Glutamatergic neuron (in vitro differentiated cells): ENCODE measurements at places on chromosomes 5 and 9. TPM values are rescaled to one million over a fixed set of nuclear protein-coding genes. Genes with fewer than 3 reads are reported as not detected.

- H3K4me1 ChIP-seq: no peaks in the 10 kb centered on the region
- H3K27me3 ChIP-seq: peaks cover 2% of the 10 kb centered on the region
- no peaks in the 10 kb centered on the region for H3K36me3 ChIP-seq
Measured at GRCh38 chr9:109883623-109884022, 103.6 kb downstream of the PALM2AKAP2 start.

DNA sequence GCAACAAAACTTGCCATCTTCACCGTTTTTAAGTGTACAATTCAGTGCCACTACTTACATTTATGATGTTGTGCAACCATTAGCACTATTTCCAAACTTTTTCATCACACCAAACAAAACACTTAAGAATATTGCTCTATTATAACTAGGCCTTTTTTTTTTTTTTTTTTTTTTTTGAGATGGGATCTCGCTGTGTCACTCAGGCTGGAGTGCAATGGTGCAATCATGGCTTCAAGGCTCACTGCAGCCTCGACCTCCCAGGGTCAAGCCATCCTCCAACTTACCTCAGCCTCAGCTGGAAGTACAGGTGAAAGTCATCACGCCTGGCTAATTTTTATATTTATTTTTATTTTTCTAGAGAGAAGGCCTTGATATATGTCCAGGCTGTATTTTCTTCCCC is 22.3 kb upstream of the LMNB1 start:
- H3K4me3 ChIP-seq: no peak overlapping the region
- no peak for DNase-seq
- H3K36me3 ChIP-seq: no peaks in the 10 kb centered on the region
- H3K27ac ChIP-seq: no peak overlapping the region

DNA sequence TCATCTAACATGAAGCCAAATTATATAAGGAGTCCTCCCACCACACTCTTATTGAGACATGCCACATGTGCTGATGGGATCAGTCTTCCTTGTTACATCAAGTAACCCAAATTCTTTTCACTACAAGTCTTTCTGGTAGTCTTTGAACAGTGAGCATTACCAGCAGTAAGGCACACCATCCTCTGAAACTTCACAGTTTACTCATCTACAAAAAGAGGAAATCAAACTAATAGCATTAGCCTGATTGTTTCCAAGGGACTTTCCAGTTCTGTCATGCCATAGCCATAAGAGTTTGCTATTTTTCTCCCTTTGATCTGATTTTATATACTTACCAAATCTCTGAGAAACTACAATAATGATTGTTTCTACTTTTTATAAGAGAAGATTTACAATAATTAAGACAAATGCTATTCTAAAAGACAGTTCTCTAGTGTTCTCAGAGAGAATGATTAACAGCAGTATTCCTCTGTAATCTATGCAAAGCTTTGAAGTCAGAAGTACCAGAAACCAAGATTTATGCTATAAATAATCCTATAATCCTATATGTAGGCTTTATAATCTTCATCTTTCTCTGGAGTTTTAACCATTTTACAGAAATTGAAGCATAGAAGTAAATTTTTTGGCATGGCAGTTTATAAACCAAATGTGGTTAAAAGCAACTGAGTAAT is 166.2 kb upstream of the ACO1 start:
- DNase-seq: no peak
- H3K27ac ChIP-seq: no peak overlapping the region
- H3K27me3 ChIP-seq: peaks cover 1% of the 10 kb centered on the region
- H3K36me3 ChIP-seq: peaks cover 5% of the 10 kb centered on the region
- peaks cover 8% of the 10 kb centered on the region for H3K4me1 ChIP-seq
- H3K4me3 ChIP-seq: no peak overlapping the region

DNA sequence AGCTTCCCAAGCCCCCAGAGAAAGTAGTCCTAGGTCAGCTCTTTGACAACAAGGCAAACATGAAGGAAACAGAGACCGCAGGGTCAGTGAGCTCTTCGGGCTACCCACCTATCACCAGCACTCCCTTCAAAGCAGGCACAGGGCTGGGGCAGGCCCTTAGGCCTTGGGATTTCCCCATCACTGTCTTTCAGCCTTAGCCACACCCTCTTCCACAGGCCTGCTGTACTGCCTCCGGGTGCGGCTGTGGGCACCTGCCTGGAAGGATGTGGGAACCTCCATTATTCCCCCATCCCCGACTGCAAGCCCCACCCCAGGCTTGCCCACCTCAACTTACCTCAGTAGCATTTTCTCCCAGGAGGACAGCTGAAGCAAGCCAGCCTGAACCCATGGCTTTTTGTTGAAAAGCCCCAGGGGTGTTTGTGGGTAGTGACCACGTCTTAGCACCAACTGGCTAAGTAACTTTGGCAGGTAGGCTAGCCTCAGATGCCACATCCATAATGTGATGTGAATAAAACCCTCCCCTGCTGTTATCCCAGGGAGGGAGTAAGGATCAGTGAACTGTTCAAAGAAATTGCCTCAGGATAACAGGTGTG is 100.2 kb downstream of the PIK3R1 start:
- H3K27ac ChIP-seq: no peak overlapping the region
- H3K4me1 ChIP-seq: no peaks in the 10 kb centered on the region
- no peaks in the 10 kb centered on the region for H3K27me3 ChIP-seq
- no peak overlapping the region for H3K4me3 ChIP-seq

GRCh38 chr5:82129723-82130285 is 148.3 kb downstream of the RPS23 start:
- peaks cover 32% of the 10 kb centered on the region for H3K36me3 ChIP-seq
- H3K27me3 ChIP-seq: peaks cover 2% of the 10 kb centered on the region
- peak overlapping the region; percentile 33 for H3K27ac ChIP-seq
- peak; percentile 23 for DNase-seq
- H3K4me1 ChIP-seq: peaks cover 2% of the 10 kb centered on the region

DNA sequence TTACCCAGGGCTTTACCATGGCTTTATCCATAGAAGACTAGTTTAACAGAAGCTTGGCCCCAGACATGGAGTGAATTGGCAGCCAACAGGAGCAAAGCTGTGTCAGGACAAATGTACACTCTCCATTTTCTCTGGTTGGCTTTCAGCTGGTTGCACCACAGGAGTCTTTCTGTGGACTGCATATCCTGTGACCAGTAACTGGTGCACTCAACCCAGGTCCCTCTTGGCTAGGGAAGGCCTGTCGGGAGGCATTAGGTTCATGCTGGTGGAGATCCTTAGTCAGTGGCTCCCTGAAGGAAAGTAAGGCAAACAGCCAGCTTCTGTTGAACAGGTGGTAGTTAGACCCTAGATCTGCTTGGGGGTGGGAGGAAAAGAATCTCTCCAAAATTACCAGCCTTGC is 146.9 kb upstream of the TLX3 start:
- DNase-seq: no peak
- H3K4me3 ChIP-seq: no peak overlapping the region
- no peaks in the 10 kb centered on the region for H3K36me3 ChIP-seq
- no peaks in the 10 kb centered on the region for H3K27me3 ChIP-seq

DNA sequence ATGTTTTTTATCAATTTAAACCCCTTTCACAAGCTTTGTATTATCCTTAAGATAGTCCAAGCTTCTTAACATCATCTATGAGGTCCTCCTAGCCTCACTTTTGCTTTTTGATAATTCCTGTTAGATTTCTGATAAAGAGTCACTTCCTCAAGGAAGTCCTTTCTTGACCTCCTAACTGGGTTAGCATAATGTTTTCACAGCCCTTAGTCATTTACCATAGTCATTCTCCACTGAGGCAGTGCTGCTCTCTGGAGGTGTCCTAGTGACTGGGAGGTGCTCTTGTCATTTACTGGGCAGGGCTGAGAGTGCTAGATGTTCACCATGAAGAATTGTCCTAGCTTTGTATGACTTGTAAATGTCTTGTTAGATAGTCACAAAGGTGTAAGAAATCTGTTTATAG is 26.4 kb downstream of the TNPO1 start:
- H3K4me1 ChIP-seq: peaks cover 29% of the 10 kb centered on the region
- H3K36me3 ChIP-seq: no peaks in the 10 kb centered on the region
- no peak overlapping the region for H3K27ac ChIP-seq
- H3K4me3 ChIP-seq: peak overlapping the region; percentile 10

DNA sequence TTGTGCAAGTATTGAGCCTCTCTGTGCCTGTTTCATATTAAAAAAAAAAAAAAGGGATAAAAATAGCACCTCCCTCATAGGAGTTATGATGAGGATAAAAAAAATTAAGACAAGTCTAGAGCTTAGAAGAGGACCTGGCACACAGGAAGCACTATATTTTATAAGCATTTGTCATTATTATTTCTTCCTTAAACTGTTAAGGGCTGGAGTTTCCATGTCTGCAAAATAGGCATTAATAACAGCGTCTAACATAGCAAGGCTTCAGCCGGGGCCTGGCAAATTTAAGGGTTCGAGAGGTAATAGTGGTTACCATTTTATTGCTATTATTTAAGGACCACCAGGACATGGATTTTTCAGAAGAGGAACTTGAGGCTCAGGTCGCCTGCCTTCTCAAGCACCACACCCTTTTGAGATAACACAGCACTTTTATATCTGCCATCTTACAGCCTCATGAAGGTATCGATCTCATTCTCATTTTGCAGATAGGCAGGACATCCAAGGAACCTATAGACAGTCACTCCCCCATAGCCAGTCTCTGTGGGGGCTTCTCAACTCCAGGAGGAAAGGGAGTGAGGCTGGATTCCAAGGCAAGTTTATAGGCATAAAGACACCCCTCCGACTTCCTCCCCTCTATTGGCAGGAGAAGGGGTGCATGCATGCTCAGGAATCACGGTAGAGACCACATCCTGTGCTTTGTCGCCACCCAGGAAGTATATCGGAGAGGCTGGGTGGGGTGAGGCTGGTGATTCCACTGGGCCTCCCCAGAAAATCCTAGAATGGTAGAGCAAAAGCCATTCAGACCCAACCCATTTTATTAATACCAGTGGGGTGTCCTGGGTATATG is 2.4 kb downstream of the ANXA6 start:
- H3K4me3 ChIP-seq: peak overlapping the region; percentile 95
- H3K4me1 ChIP-seq: peaks cover 42% of the 10 kb centered on the region
- H3K27ac ChIP-seq: no peak overlapping the region
- H3K27me3 ChIP-seq: peaks cover 2% of the 10 kb centered on the region
- no peak for DNase-seq

- no peak overlapping the region for H3K27ac ChIP-seq
- no peaks in the 10 kb centered on the region for H3K36me3 ChIP-seq
- no peak for DNase-seq
- H3K4me1 ChIP-seq: peaks cover 6% of the 10 kb centered on the region
Measured at GRCh38 chr5:98109561-98110006, 663.9 kb upstream of the RGMB start.

DNA sequence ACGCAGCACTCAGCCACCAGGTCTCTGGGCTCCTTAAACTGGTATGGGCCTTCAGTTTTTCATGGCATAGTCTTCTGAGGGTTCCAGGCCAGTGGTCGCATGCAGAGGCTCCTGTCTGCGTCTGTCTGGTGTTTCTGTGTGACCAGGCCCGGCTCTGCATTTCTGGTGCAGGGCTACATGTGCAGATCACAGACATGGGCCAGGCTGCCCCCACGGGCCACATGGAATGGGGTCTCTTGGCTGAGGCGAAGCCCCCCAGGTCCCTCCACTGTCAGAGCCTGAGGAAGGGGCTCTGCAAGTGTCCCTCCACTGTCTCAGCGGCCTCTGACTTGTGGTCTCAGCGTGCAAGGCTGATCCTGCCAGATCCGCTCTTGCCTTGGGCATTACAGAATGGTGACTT is 15.6 kb upstream of the CARD19 start:
- no peak overlapping the region for H3K4me3 ChIP-seq
- no peak overlapping the region for H3K27ac ChIP-seq
- H3K36me3 ChIP-seq: no peaks in the 10 kb centered on the region
- peaks cover 5% of the 10 kb centered on the region for H3K27me3 ChIP-seq

DNA sequence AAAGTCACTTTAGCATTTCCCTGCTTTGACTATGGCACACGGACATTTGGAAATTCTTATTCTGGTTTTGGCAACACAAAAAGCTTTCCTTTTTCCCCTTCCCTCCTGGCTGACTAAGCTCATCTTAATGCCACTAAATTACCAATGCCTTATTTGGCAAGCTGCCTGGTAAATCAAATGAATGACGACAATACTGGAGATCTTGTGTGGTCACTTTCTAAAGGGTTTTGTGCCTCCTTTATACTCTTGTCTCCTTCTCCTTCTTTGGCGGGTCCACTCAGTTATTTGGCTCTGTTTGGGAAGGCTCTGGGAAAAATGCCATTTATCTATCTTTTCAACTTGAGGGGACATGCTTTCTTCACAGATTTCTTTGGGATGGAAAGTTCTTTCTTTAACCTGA is 34.9 kb downstream of the SH3GL2 start:
- peaks cover 13% of the 10 kb centered on the region for H3K4me1 ChIP-seq
- H3K27ac ChIP-seq: no peak overlapping the region

- H3K4me1 ChIP-seq: peaks cover 5% of the 10 kb centered on the region
- H3K27me3 ChIP-seq: no peaks in the 10 kb centered on the region
- H3K4me3 ChIP-seq: no peak overlapping the region
- no peaks in the 10 kb centered on the region for H3K36me3 ChIP-seq
- no peak for DNase-seq
Measured at GRCh38 chr5:89542736-89543135, 659.8 kb upstream of the MEF2C start.

GRCh38 chr5:36897616-36898015 is 21.0 kb downstream of the NIPBL start:
- peaks cover 4% of the 10 kb centered on the region for H3K4me1 ChIP-seq
- H3K27me3 ChIP-seq: peaks cover 5% of the 10 kb centered on the region
- no peak for DNase-seq
- peak overlapping the region; percentile 28 for H3K27ac ChIP-seq

GRCh38 chr5:39843767-39844166 is 419.0 kb upstream of the DAB2 start:
- H3K27me3 ChIP-seq: peaks cover 1% of the 10 kb centered on the region
- H3K27ac ChIP-seq: no peak overlapping the region
- no peak for DNase-seq
- no peak overlapping the region for H3K4me3 ChIP-seq
- no peaks in the 10 kb centered on the region for H3K4me1 ChIP-seq
- no peaks in the 10 kb centered on the region for H3K36me3 ChIP-seq

DNA sequence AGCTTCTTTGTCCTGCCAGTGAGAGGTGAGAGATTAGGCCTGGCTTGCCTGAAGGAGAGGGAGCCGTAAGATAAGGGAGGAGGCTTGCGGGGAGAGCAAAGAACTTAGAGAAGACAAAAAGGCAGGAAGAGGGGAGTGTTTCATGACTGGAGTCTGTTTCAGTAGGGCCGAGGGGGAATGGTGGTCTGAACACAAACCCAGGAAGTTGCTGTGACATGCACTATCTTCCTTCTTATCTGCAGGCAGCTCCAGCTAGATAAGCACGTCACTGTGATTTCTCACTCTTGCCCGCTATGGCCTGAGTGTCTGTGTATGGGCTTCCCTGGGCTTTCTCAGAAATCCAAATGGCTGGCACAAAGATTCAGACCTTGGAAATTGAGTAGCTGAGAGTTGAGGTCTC is 307.5 kb upstream of the CLINT1 start:
- no peak overlapping the region for H3K4me3 ChIP-seq
- H3K27ac ChIP-seq: no peak overlapping the region
- H3K27me3 ChIP-seq: no peaks in the 10 kb centered on the region

INSYN2B gene
- not detected for total RNA-seq
